ENCODE measurements at places on chromosomes 4 and X.
A peak's percentile ranks its signal among the peaks of the same experiment; 100 is the strongest.

DNA sequence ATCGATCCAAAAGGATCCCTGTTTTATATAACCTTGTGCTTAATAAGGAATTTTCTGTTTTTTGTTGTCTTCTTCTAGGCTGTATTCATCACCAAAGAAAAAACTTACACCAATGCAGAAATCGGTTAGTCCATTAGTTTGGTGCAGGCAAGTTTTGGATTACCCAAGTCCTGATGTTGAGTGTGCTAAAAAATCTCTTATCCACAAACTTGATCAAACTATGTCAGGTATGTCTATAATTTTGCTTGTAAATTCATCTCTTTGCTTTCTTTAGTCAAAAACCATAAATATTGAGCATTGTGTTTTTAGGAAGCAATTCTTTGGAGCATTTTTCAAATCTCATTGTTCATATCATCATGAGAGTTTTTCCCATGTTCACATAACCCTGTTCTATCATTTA, 28.4 kb downstream of the SLAIN2 start:
- DNase-seq: no peak

GRCh38 chr4:6767386-6767747, 15.2 kb upstream of the KIAA0232 start:
- no peak for DNase-seq

GRCh38 chr4:171891038-171891437, 77.8 kb downstream of the GALNTL6 start:
- no peak for DNase-seq

DNA sequence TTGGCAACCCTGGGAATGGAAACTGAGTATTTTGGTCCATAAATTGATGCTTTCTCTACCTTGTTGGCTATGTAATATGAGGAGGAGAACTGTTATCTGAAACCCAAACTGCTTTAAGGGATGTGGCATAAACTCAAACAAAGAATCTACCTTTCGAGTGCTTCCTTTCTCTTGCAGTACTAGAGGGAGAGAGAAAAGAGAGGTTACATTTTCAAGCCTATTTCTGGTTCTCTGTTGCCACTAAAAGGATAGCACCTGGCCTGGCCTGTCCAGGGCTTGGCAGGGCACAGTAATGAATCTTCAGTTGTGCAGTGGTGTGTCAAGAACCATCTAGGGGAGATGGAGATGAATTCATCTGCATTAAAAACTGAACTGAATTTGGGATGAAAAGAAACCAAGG, 308.6 kb downstream of the PTTG2 start:
- no peak for DNase-seq

GRCh38 chr4:110620691-110621327, 2.1 kb downstream of the PITX2 start:
- no peak for DNase-seq

DNA sequence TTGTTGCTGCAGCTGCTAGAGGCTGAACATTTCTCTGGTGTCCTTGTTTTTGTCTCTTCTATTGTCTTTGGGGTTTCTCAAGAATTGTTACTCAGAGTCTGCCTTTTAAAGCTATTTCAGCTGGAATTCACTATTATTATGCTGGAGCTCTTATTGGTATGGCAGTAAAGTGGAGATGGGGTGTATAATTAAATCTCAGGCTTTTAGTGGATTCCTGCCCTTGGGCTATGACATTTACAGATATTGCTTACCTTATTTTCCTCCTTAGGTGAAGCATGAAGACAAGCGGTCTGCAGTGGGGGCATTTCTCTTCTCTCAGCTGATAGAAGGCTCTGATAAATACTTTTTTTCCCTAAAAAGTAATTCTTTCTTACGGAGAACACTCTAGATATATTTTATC, 1656.6 kb upstream of the IGFBP7 start:
- DNase-seq: no peak

DNA sequence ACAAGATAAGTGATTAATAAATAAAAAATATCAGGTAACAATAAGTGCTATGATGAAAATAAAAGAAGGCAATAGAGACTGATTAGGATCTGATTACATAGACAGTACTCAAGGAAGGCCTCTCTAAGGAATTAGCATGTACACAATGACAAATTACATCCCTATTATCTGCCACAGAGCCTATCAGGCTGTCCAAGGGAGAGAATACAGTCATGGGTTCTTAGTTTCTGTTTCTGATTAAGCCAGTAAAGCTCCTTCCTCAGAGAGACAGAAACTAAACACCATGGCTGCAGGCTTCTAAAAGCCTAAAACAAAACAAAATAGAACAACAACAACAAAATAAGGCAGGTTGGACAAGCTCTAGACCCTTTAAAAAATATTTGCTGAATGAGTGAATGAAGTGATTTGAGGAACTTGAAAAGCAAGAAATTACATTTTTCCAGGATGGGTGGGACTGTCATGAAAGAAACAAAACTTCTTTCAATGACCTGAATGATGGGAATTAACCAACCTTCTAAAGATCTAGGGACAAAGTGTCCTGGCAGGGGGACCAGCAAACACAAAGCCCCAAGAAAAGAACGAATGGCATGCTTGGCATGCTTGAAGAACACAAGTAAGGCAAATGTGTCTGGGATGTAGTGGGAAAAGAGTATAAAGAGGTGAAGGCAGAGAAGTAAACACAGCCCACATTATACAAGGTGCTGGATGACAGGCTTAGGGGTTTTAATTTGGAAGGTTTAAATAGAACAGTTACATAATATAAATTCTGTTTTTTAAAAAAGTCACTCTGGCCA, 44.1 kb downstream of the NAA11 start:
- no peak for DNase-seq

- DNase-seq: peak; percentile 19
Measured at GRCh38 chrX:13721819-13722519, 12.5 kb downstream of the TRAPPC2 start.
